ENCODE measurements at places on chromosomes 13 and 19.
A peak's percentile ranks its signal among the peaks of the same experiment; 100 is the strongest.

DNA sequence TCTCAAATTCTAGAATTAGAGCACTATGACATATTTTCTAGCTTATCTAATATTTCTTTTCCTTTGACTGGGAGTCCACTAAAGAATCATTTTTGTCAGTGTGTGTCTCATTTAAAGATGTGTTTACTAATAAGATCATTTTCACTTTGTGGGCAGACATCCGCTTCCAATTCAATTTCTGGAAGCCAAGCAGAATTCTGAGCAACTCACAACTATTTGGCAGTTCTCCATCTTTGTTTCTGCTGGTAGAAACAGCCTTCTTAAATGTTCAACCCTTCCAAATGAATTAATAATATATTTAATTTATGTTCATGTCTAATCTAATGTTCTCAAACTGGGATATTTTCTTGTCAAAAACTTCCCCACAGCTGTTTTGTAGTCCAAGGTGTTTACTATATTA lies 411.8 kb downstream of the KCTD12 start:
- no peak for DNase-seq

DNA sequence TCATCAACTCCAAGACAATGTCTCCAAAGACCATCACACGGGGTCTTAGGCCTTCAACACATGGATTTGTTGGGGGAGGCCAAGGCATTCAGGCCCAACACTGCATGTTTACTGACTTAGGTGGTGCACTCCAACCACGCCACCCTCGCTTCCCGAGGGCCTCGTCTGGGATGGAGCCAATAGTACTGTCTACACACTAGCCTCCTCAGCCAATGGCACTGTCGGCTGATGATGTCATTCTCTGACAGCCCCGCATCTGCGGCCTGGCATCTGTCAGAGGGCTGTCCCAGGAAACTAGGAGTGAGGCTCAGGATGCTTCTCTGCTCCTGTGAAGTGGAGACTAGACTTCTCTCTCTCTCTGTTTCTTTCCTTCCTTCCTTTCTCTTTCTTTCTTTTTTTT lies 96.6 kb downstream of the TEX26 start:
- DNase-seq: no peak

DNA sequence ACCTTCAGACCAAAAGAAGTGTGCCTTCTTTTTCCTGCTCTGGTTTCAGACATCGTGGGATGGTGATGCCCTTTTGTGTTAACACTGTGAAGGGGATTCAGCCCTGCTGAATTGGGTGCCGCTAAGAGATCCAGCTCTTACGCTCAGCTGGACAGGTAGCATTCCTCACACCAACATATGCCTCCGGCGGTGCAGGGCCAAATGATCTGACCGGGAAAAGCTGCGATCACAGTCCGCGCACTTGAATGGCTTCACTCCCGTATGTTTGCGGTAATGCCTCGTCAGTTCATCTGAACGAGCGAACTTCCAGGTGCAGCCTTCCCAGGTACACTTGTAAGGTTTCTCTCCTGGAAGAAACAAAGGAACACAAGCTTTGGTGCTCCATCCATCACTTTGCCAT lies 438.9 kb downstream of the KLF12 start:
- DNase-seq: no peak

DNA sequence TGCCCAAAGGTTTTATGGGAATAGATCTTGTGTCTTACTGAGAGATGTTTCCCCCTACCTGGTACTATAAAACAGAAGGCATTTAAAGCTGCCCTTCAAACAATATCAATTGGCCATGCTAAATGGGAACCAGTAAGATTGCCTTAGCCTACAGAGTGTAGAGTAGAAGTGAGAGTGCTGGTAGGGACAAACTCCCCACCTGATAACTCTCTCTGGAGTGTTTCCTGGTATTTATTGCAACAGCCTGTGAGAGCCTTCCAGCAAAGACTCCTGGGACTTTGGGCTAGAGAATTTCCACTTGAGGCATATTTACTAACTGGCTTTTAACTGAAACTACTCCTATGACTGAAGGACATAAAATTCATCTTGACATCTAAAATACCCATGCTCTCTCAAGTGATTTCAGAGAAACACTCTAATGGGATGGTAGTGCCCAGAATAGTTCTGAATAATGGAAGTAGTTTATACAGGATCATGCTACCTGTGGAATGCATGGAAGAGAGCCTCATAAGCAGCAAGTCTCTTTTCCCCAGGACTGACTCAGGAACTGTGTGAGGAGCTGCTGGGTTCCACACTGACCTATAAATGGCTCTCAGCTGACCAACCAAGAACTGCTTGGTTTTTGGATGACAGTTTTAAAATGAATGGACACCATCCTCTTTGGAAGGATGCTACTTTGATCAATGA lies 132.7 kb upstream of the SLITRK5 start:
- no peak for DNase-seq

- DNase-seq: no peak
Measured at GRCh38 chr19:6744381-6745301, 5.2 kb downstream of the TRIP10 start.

DNA sequence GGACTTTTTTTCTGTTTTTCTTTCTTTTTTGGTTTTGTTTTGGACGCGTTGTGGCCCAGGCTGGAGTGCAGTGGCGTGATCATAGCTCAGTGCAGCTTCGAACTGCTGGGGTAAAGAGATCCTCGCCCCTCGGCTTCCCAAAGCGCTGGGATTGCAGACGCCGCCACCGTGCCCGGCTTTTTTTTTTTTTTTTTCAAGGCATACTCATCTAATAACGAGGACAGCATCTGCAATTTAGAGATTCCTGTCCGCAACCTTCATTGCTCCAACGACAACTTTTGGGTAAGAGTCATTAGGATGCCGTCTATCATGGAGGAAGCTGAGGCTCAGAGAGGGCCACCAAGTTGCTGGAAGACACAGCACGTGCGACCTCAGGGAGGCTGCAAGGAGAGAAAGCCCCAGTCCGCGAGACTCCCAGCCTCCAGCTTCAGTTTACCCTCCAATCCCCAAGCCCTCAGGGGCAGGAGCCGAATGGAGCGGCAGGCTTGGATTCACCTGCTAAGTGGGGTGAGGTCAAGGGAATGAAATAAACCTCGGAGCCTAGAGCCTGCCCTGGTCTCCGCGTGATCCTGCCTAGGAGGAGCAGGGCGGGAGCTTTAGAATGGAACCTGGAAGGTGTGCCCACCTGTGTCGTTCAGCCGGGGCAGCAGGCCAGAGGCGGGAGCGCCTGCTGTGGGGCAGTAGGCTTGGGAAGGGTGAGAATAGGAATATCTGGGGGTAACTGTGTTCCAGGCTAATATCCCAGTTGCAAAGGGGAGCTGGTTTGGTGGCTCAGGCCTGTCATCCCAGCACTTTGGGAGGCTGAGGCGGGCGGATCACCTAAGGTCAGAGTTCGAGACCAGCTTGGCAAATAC lies 676 bp upstream of the POLRMT start:
- no peak for DNase-seq

DNA sequence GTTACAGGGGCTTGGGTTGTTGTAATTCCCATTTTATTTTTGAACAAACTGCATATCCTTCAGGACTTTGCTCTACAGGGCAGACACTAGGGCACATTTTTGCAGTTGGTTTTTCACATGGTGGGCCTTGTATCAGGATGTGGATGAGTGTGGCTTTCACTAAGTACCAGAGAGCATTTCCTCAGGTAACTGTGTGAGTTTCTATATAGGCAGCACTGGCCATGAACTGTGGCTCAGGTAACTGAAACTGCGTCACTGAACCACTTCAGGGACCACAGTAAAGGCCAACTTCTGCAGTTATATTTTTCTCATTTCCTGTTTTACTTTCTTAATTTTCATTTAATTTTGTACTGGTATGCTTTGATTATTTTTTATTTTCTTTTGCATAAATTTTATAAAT lies 166.5 kb downstream of the ZNF486 start:
- DNase-seq: peak; percentile 26

GRCh38 chr13:112062571-112063570 lies 4.1 kb upstream of the SOX1 start:
- DNase-seq: no peak

DNA sequence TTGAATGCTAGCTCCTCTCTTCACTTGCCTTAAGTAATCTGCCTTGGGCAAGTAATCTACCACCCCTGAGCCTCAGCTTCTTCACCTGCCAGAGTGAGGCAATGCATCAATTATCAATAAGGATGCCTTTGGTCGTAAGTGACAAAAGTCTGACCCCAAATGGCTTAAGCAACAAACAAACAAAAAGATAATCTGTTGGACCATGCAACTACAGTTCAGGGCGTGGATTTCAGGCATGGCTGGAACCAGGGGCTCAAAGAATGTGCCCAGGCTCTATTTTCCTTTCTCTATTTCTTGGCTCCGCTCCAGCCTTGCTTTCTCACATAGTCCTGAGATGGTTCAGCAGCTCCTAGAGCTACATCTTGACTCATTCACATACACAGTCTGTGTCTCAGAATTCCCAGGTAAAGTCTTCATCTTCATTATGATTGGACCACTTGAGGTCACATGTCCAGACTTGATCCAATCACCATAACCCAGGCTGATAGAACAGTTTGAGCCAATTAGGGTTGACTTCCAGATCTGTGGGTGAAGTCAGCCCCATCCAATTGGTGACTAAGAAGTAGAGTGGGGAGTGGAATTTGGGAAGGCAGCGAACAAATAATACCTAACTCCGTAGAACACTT lies 29.6 kb downstream of the ACSBG2 start:
- no peak for DNase-seq
